Activated naive CD4-positive, alpha-beta T cell treated with Interleukin-2 at 50 U/mL for 16 hours (primary cell): ENCODE measurements at places on chromosomes 1 and 21.

DNA sequence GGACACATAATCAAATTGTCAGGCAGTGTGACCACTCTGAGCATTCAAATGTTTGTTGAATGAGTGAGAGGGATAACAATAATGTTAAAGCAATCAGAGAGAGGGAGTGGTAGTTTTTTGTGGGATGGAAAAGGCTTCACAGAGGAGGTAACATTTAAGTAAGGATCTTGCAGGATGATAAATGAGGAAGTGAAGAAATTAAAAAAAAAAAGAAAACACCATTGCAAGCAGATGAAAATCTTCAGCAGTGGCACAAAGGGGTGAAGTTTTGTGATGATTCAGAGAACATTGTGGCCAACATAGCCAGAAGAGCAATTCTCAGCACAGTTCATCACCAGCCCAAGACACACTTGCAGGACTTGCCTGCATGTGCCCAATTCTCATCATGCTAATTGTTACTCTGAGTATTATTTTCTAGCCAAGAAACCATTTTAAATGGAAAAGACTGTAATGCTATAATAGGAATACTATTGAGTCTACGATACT lies 35.0 kb downstream of the OVGP1 start:
- no peak for DNase-seq

DNA sequence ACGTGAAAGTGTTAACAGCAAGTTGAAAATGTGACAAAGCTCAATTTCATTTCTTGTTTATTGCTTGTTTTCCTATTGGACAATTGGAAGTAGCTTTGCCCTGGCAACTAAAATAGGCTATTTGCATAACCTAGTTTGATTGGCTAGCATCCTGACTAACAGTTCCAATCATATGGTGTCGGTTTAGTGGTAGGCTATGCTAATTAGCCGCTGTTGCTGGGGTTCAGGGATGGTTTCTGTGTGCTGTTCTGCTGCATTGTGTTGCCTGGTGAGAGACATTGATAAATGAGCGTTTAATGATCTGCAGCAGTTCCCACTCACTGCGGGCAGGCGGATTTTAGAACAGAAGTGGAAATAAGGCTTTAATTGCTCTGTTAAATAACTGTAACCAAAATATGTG lies 68.5 kb downstream of the DYRK1A start:
- DNase-seq = peak; percentile 29

DNA sequence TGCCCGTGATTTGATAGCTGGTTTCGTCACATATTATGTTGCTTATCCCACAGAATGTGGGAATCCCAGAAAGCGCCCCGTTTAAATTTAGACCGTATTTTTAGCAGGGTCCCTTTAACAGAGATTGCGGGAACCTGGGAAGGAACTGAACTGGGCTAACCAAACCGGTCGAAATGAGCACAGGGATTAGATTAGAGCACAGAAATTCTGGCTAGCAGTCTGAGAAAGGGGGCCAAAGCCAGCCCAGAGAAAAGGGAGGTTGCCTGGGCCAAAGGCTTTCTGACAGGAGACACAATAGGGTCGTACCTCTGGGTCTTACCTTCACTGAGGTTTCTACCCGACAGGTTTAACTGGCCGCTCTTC lies 327 bp downstream of the LRRC40 start:
- DNase-seq = no peak

- no peak for DNase-seq
These were observed 10.5 kb downstream of the ATP5IF1 start for GRCh38 chr1:28246427-28246832.

- DNase-seq = no peak
These were observed 54.4 kb upstream of the KCND3 start for GRCh38 chr1:112043901-112044300.

DNA sequence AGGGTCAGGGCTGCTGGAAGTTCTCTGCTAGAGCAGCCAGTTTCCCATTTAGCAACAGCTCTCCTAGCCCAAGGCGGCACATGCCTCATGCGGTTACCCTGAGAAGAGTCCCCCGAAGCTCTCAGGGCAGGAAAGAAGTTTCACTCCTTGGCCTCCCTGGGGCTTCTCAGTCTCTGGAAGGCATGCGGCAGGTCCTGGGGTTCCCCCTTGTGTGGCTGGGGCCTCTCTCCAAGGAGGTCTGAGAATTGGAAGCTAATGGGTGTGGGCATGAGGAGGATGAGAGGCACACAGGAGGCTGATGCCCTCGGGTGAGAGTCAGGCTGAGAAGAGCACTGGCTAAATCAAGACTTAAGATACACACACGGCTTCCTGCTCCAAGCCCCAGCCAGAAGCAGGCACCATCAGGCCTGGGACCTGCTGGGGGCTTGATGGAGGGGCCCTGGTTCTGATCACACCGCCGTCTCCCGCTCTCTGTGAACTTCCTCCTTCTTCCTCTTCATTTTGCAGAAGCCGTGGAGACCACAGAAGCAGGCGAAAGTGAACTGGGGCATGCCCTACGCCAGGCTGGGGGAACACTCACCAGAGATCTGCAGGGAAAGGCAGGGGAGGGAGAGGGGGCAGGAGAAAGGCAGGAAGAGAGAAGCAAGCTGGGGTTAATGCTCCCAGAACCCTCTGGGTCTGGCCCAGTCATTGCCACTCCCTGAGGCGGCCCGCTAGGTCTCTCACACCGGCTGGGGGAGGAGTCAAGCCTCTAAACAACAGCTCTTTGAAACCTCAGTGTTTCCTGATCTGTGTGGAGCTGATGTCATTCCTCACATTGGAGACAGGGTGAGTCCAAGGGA lies 15.1 kb downstream of the BLACAT1 start:
- DNase-seq = peak; percentile 66

- no peak for DNase-seq
These were observed 189.1 kb downstream of the KAZN start for GRCh38 chr1:14787604-14788003.

DNA sequence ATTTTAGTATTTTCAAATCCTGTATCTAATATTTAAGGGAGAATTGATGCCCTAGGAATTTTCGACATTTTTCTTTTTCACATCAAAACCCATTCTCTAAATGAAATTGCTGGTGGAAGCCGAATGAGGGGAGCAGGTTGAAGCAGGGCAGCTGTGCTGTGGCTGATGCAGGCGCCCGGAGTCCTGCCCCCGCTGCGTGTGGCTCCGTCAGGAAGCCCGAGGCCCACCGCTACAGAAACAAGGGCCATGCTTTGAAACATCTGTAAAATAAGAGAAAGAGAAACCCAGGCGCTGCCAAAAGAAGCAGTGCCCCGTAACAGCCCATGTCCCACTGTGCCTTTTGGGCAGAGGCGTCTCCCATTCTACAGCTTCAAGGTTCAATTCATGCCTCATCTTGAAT lies 41.1 kb downstream of the TENT5C start:
- no peak for DNase-seq

- no peak for DNase-seq
These were observed 273.2 kb downstream of the USP25 start for GRCh38 chr21:16002874-16003466.

GRCh38 chr1:145846201-145846612 lies 777 bp downstream of the NUDT17 start:
- DNase-seq = peak; percentile 30
